ENCODE measurements at places on chromosomes 6 and 20.

- DNase-seq: no peak
- no peaks in the 10 kb centered on the region for H3K36me3 ChIP-seq
- no peak overlapping the region for H3K4me3 ChIP-seq
- no peak overlapping the region for H3K27ac ChIP-seq
- H3K4me1 ChIP-seq: no peaks in the 10 kb centered on the region
- peaks cover 5% of the 10 kb centered on the region for H3K27me3 ChIP-seq
These were observed 42.1 kb downstream of the LYRM2 start for GRCh38 chr6:89596484-89596883.

DNA sequence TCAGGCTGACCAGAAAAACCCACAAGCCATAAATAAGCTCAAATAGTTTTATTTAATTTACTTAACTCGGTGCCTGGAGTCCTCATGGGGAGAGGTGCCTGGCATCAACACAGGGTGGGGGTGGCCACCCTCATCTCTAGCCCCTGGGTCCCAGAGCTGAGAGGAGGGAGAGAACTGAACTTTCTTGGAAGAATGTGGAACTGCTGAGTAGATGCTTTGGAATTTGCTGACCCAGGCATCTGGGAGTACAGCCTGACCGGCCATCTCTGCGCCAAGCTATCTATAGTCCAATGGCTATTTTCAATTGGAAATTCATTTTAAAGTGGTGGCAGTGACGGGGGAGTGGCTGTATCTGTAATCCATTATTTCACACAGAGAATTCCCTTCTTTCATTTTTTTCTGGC lies 104.8 kb downstream of the CDH26 start:
- no peaks in the 10 kb centered on the region for H3K27me3 ChIP-seq
- no peaks in the 10 kb centered on the region for H3K36me3 ChIP-seq
- peak overlapping the region; percentile 72 for H3K27ac ChIP-seq
- DNase-seq: peak; percentile 26
- no peak overlapping the region for H3K4me3 ChIP-seq
- H3K4me1 ChIP-seq: peaks cover 23% of the 10 kb centered on the region

- H3K27ac ChIP-seq: no peak overlapping the region
- DNase-seq: peak; percentile 84
- H3K4me3 ChIP-seq: no peak overlapping the region
- H3K36me3 ChIP-seq: no peaks in the 10 kb centered on the region
- H3K27me3 ChIP-seq: peaks cover 17% of the 10 kb centered on the region
- H3K4me1 ChIP-seq: peaks cover 8% of the 10 kb centered on the region
These were observed 33.7 kb upstream of the SIRPA start for GRCh38 chr20:1861347-1861976.

DNA sequence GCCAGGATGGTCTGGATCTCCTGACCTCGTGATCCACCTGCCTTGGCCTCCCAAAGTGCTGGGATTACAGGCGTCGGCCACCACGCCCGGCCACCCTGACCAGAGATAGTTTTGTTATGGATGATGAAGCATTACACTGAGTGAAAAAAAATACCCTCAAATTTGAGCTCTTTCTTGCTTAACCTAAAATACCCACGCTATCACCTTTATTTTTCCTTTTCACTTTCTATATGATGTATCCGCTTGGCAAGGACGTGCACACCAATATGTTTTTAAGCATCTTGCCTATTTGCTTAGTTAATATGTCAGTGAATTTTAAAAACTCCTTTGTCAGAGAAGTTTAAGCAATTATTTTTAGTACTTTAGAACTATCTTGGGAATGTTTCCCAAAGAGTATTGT lies 150.4 kb downstream of the INSM1 start:
- H3K27me3 ChIP-seq: no peaks in the 10 kb centered on the region
- no peak overlapping the region for H3K27ac ChIP-seq
- no peak for DNase-seq
- peaks cover 16% of the 10 kb centered on the region for H3K36me3 ChIP-seq
- H3K4me3 ChIP-seq: no peak overlapping the region
- H3K4me1 ChIP-seq: peaks cover 2% of the 10 kb centered on the region

DNA sequence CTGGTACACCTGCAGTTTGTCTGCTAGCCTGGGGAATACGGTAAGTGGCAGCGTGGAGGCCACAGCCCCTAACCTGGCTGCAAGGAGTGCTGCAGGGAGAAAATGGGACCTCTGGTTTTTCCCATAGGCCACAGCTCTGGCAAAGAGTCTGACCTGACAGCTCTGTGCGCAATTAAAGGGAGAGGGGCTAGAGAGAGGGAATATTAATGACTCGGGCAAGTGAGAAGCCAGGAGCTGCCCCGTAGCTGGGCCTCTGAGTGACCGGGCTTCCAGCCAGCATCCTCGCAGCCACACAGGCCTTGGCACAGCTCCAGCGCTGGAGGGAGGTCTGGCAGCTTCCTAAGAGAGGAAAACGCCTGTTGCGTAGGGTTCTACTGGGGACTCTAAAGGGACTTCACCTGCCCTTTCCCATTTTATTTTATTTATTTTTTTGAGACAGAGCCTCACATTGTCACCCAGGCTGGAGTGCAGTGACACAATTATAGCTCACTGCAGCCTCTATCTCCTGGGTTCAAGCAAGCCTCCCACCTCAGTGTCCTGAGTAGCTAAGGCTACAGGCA lies 18.2 kb upstream of the OCSTAMP start:
- no peaks in the 10 kb centered on the region for H3K27me3 ChIP-seq
- no peaks in the 10 kb centered on the region for H3K4me1 ChIP-seq
- H3K4me3 ChIP-seq: no peak overlapping the region
- H3K27ac ChIP-seq: no peak overlapping the region
- peak; percentile 28 for DNase-seq
